CD4-positive, alpha-beta memory T cell (primary cell): ENCODE measurements at places on chromosomes 2 and 18.

GRCh38 chr18:67520351-67520921 lies 3.9 kb upstream of the DSEL start:
- no peak for DNase-seq

- no peak for DNase-seq
These were observed 92.1 kb downstream of the COLEC12 start for GRCh38 chr18:408367-408766.

GRCh38 chr2:177212106-177212890 lies at the start of gene HNRNPA3:
HNRNPA3 (plus strand) TSS chr2:177212794; CDS start chr2:177212800, 6 bp downstream.
- DNase-seq = peak; percentile 99

- DNase-seq = no peak
These were observed 16.6 kb upstream of the PSME4 start for GRCh38 chr2:53987336-53987921.

DNA sequence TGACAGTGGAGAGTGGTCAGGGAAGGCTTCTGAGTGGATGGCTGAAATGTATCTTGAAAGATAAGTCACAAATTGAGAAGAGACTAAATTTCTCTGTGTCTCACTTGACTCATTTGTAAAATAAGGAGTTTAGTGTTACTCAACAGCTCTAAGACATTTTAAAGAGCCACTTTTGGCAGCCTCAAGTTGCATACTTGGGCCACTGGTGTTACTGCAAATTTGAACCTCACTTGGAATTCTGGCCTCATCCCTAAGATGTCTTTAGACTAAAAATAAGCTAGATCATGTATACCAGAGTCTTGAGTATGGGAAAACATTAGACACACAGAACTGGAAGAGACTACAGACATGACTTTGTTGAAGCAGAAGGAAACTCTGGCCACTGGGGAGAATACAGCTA lies 4.5 kb upstream of the MTLN start:
- DNase-seq = no peak

DNA sequence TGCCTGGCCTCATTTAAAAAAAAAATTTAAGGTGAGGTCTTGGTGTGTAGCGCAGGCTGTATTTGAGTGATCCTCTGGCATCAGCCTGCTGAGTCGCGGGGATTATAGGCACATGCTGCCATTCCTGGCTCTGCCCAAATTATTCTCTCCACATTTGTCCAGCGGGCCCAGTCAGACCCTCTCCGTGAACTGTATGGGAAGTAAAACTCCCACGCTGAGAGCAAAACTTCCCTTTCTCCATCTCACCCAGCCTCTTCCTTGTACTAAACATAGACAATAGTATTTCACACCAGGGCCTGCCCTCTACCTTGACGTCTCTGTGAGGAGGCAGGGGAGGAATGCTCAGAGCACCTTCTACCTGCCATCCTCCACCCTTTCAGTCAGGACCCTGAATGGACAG lies 37.0 kb downstream of the EIF4E2 start:
- no peak for DNase-seq

- DNase-seq = no peak
These were observed 272.4 kb upstream of the THSD7B start for GRCh38 chr2:136492901-136493300.

DNA sequence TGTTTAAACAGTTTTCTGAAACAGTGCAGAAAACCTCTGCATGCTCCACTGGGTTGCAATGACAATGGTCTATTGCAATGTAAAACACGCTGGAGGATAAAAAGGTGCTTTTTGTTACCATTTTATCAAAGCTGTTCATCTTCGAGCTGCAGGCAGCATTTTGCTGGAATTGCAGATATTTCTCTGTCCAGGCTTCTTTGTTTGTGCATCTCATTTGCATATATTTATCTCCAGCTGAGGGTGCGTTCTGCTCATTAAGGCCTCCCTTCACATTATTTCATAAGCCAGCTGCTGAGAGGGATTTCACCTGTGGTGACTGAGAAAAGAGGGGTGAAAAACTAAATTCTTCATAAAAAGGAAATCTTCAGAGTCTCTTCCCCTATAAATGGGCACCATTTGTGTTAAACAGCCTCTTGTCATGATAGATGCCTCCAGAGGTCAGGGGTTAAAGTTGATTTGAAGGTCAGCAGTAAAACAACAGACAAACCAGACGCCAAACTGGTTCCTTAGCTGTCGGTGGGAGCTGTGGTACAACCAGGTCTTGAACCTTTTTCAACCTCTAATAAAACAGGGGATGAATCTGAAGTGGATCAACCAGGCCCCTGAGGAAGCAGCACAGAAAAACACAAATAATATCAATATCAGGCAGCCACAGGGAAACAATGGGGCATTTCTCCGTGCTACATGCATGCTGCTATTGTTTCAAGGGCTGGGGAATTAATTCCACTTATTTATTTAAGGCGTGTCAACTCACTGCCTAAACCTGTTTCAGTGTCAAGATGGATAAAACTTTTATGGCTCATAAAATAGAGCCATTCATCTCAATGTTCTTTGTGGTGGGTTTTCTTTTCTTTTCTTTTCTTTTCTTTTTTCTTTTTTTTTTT lies 265.1 kb downstream of the MEIS1 start:
- no peak for DNase-seq
